ENCODE measurements at places on chromosomes 1 and 21.

DNA sequence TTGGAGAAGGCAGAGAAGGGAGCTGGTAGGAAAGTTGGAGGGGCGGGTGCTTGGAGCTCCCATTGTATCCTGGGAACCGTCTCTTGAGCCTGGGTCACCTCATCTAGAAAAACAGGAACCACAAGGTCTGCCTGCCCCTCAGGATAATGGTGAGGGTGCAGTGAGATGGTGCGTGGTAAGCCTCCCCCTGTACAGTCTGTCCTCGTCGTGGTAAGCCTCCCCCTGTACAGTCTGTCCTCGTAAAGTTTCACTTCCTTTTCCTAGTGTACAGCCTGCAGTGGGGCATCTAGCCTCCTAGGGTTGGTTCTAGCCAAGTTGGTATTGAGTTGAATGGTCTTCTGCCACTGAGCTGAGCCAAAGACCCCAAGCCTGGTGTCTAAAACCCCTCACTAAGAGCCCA is 66.5 kb upstream of the IGSF21 start:
- no peak for DNase-seq

DNA sequence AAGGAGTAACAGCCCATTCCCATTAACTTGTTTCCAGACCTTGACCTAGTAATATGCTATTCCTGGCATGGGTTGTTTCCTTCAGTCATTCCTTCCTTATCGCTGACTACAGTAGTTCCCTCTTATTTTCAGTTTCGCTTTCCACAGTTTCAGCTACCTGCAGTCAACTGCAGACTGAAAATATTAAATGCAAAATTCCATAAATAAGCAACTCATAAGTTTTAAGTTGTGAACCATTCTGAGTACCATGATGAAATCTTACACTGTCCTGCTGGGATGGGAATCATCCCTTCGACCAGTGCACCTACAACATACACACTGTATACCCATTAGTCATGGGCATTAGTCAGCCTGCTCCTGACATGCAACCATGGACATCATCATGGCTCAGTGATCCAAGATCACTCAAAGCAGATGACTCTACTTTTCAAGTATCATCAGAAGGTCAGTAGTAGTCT is 66.7 kb downstream of the CCDC30 start:
- DNase-seq: no peak

DNA sequence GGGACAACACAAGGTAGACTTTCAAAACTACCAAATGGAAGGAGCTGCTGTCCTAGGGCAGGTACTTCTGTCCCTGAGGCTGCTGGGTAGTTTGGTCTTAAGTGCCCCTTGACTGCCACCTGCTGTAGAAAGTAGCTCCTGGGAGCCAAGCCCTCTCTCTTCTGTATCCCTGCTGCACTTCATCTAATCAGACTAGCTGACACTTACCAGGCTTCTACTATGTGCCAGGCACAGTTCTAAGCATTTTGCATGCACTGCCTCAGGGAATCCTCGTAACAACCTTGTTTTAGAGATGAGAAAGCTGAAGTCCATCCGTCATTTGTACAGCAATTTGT is 15.9 kb upstream of the SRSF4 start:
- DNase-seq: no peak

GRCh38 chr1:17891205-17892110 is 136.3 kb downstream of the ACTL8 start:
- no peak for DNase-seq

DNA sequence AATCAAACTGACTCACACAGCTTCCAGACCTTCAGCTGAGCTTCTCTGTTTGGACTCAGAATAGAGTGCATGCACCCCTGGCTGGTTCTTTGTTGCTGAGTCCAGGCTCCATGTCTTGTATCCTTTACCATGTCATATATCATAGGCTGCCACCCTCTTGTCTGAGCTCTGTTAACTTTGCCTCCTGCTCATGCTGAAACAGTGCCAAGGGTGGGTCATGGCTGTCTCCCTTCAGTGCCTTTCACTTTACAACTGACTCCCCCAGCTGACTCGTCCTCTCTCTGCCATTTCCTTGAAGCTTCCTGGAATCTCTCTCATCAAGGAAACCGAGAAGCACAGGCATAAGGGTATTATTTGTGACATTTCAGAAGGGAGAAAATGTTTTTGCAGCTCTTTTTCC is 885.3 kb downstream of the TTLL7 start:
- peak; percentile 1 for DNase-seq

DNA sequence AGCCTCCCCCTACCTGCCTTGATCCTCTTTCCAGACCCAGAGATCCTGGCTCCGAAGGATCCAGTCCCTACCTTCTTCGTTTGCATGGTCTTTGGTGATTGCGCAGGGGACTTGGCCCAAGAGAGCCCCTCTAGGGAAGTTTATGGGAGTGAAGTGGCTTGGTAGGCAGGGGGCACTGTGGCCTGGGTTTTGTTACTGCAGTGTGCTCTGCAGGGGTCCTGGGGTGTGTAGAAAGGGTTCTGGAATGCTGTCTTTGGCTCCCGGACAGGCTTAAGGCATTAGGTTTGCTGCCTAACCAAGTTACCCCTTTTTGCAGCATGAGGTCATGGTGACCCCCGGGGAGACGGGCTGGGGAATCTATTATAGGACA is 3.8 kb downstream of the ATP8B2 start:
- DNase-seq: no peak

DNA sequence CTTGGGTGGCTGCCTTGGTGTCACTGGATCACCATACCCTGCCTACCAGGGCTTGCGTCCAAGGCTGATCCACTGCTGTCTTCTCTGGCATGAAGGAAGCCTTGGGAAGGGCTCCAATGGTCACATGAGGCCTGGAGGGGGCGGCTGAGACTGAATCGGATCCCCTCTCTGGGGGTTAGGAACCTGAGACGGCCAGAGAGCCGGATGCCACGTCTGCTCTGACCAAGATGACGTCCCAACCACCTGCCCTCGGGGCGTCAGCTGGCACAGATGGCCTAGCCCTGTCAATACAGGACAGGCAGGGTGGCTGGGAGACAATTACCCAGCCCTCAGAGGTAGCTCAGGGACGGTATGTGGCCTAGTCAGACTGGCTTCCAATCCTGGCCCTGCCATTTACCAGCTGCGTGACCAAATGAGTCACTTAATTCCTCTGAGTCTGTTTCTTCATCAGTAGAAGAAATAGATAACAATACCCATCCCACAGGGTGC is 5.4 kb downstream of the TRIM62 start:
- DNase-seq: no peak

DNA sequence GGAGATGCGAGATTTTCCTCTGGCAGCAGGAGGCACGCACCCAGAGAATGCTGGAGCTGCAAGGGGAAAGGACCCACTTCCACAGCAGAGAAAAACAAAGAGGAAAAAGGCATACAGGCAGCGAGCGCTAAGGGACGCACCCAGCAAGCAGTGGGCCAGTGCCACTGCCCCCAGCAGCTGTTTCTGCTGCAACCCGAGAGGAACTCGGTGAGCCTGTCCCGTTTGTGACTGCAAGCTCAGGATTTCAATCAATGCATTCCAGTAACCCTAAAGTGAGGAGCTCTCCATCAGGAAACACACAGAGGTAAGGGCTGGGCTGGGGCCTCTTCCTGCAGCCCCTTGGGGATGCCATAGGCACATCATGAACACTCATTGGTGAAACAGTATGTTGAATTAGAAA is 58.7 kb downstream of the ACP6 start:
- DNase-seq: no peak

DNA sequence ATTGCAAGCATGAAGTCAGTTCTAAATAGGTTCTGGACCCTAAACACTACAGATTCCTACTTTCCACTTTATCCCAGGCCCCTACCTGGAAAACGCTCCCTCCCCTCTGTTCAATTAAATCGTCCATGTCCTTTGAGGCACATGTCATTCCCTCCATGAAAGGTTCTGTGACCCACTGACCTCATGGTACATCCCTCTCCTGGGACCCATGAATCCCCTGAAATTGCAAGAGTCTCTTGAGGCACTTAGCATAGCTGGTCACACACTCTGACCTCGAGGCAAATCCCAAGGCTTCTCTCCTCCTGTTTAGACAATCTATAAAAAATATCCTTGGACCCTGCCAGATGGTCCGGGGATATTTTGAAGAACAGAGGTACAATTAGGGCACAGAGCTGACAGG is 34.3 kb upstream of the KRTAP19-8 start:
- no peak for DNase-seq

DNA sequence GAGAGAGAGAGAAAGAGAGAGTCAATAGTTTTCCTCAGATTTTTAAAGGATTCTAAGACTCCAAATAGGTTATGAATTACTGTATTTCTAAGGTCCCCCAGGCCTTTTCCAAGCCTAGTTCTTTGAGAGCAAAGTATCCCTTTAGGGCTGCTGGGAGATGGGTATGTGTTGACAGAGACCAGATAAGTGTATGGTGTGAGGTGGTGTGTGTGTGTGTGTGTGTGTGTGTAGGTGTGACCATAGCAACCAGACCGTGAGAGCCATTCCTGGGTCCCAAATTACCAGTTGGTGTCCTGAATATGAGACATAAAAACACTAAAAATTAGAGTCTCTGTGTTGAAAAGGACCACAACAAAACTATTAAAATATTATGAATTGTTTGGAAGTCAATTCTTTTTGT is 41.7 kb upstream of the DNAJC6 start:
- DNase-seq: no peak

DNA sequence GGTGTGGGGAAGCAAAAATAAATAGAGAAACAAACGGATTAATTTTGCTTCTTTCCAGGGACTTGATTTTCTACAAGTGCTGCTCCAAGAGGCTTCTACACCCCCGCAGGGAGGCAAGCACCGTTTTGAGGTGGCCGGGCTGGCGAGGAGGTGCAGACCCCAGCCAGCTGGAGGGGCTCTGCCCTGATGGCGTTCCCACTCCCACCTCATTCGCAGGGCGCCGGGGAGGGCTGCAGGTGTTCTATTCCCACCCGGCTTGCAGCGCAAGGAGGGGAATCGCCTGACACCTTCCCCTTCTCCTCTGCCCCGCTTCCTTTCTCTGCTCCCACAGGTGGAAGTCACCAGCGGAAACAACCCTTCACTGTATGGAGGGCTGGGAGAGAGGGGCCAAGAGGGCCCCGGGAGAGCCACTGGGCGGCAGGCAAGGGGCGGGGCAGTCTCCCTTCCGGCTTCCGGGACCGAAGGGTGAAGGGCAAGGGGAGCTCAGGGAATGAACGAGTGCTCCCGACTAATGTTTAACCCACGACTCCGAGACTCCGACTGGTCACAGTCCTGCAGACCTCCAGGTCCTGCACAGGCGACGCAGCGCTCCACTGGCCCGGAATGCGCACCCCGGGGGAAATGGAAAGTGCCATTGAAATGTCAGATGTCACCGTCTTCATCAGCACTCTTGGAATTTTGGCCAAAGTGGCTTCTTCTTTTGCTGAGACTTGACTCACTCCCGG is 29.1 kb downstream of the TEX35 start:
- peak; percentile 24 for DNase-seq

GRCh38 chr1:4965346-4966075 is 311.1 kb downstream of the AJAP1 start:
- no peak for DNase-seq

DNA sequence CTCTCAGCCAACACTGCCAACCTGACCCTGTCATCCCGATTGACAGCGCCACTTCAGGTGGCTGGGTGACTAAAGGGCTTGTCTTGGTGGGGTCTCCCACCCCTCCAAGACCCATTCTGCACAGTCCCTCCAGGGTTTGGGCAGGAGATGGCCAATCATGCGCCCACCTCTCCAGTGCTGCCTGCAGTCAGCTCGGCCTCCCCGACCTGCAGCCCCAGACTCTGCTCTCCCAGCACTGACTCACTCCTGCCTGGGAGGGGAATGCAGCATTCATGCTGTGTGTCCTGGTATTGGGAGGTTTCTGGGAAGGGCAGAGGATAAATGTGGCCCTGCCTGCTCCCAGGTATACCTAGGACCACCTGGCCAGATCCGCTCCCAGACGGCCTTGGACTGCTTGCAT is 9.7 kb downstream of the TMEM81 start:
- no peak for DNase-seq

GRCh38 chr1:53763911-53764310 is 24.9 kb upstream of the GLIS1 start:
- DNase-seq: no peak

- no peak for DNase-seq
Observed at GRCh38 chr1:198169672-198170071, 12.9 kb downstream of the NEK7 start.

DNA sequence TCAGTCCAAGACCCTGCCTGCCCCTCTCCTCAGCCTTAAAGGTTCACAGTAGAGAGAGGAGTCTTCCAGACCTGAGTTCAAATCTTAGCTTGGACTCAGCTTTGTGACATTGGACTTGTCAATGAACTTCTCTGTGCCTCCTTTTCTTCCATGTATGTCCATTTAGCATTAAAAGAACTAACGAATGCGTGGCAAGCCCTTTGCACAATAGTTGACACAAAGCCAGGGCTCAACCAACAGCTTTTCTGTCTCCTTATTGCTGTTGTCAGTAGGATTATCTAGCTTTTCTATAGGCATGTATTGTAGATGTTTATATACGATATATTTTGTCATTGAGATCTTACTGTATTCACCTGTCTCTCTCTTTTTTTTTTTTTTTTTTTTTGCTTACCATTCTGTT is 450.8 kb downstream of the PTPRU start:
- no peak for DNase-seq

DNA sequence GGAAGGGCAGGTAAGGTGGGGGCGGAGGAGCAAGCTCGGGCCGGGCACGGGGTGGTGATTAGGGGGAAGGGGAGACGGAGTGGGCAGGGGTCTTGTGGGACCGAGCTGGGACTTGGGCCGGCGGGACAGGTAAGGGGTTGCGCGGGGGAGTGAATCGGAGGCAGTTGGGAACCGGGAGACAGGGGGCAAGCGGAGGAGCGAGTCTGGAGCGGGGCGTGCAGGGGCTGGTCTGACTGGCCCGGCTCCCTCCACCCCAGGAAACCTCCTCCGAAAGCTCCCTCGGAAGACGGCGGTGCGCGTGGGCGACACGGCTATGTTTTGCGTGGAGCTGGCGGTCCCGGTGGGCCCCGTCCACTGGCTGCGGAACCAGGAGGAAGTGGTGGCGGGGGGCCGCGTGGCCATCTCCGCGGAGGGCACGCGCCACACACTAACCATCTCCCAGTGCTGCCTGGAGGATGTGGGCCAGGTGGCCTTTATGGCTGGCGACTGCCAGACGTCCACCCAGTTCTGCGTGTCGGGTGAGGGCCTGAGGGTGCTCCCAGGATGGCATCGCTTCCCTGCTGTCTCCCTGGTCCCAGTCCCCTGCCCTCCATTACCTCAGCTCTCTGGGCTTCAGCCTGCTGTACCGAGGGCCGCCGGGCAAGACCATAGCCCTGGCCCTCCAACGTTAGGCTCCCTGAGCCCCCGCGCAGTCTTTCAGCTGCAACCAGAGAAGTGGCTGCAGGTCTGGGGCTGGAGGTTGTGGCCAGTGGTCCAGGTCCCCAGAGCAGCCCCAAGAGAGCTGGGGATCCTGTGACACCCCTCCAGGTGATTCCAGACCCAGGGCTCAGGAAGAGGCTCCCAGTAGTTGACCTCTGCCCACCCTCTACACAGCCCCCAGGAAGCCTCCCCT is 6.3 kb downstream of the OBSCN start:
- DNase-seq: no peak

GRCh38 chr1:48532976-48533375 is 61.0 kb upstream of the SPATA6 start:
- no peak for DNase-seq
